ENCODE measurements at places on chromosomes 6 and 20.

DNA sequence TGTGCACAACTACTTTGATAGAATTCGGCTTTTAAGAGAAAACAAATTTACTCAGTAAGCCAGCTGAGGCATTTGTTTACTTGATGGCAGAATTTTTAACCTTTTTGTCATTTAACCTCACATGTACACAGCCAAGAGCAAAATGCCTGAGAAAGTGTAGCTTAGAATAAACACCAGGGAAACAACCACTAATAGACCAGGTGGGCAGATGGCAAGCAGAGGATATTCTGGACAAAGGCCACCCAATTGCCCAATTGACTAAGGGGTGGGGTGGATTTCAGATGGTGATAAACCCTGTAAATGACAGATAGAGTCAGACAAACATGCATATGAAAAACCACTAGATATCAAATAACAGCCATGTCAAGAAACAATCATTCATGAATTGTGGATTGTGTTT is 190.7 kb upstream of the FBXL4 start:
- no peak for DNase-seq

DNA sequence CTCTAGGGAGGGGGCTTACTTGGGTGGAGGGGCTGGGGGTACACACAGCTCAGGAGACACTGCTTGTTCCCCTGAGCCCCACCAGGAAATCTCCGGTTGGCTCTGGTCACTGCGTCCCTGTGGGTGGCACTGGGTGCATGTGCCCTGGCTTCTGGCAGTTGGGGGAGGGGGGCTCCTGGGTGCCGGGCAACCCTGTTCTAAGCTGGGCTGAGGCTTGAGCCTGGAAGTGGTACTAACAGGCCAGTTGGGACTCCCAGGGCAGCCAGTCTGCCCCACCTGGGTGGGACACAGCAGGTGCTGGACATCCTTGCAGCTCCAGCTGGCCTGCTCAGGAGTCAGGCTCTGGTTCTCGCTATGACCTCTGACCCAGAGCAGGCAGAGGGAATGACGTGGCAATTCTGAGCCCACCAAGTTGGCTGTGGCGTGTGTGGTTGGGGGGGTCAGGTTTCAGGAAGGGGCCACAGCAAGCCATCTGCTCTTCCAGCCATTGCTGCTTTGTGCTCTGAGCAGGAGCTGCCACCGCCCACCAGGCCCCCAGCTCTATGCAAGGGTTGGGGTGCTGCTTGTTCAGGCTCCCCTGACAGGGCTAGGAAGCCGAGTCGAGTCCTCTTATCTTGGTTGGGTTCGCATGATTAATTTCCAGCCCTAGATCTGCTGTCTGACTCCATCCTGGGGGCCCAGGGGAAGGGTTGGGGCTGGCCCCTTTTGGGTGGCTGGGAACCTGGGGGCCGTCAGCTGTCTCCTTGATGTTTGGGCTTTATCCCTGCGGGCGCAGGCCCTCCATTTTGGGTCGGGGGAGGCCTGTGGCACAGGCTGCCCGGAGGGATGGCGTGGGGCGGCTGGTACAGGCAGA is 590 bp downstream of the C20orf204 start:
- DNase-seq = no peak

DNA sequence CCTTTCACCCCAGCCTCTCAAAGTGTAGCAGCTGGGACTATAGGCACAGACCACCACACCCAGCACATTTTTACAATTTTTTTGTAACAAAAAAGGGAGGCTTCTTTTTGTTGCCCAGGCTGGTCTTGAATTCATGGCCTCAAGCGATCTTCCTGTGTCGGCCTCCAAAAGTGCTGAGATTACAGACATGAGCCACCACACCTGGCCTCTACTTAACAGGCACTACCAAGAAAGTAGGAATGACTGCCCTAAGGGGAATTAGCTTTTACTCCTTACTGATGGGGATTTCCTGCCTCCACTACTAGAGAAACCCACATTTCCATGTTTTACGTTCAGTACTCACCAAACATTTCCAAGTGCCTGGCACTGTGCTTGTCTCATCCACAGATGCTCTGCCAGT is 109.6 kb downstream of the CARMIL1 start:
- no peak for DNase-seq

DNA sequence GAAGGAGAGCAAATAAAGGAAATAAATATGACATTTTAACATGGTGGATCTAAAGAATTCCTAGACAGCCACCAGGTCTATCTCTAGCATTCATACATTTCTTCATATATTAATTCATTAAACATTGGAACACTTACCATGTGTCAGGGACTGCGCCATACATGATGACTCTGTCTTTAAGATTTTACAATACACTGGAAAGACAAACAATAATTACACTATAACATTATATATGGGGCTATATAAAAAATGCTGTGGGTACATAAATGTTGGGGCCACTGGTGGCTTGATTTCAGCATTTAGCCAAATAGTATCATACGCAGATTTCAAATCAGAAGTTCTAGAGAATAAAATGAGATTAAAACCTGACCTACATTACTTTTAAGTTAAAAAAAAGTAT is 33.3 kb upstream of the PKIB start:
- no peak for DNase-seq

DNA sequence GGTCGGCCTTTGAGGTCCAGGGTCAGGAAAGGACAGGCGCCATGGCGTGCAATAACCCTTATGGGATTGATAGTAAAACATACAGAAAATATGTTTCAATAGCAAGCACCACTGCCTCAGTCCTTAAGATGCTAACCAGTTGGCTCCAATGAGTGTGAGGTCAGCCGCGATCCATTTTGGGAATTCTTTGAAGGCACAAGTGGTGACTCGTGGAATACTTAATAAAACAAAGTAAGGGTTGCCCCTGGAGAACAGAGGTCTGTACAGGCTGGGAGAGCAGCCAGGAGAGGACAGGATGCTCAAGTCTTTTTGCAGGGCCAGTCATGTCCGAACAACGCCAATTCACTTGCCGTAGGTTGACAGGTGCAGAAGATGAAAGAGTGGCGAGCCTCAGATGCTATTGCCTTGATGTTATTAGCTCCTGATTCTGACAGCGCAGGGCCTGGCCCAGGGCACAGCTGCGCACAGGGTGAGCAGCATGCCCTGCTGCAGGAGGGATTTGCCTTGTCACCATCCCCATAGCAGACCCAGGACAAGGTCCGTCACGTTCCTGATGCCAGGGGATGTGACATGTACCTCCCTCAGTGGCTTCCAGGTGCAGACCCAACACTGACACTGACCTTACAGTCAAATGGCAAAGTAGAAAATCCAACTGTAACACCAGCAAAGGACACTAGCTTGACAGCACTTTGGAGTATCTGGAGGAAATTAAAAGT is 21.8 kb downstream of the SYNDIG1 start:
- no peak for DNase-seq

DNA sequence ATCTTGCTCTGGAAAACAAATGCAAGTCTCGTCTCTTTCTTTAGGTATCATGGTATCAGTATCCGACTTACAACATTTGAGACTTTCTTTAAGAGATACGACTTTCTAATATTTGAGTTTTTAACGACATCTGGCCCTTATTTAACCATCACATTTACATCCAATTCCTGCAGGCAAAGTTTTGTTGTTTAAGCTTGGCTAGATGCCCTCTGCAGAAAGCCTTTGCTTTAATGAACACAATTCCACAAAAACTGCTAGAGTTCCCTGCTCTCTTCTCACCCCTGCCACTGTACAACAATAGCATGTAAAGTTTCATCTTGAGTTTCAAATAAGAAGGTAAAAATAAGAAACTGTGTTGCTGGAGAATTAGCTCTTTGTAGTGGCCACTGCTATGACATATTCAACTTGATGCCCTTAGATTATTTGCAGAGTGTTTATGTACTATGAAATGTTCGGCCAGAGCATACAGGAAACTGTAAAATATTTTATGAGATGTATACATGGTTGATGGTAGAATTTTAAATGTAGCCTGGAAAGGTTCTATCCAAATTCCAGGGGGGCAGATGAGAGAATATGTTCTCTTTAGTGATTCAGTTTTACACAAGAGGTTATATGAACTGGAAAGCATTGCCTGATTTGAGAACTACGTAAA is 438.6 kb downstream of the CDC5L start:
- no peak for DNase-seq

GRCh38 chr6:137146206-137146605 is 27.2 kb downstream of the IL22RA2 start:
- DNase-seq = no peak

All from activated T-helper 9 cell treated with anti-CD3 and anti-CD28 coated beads, Interleukin-2, amount 50 U/mL, for 16 hours (primary cell).